SJSA1 (cell line): ENCODE measurements at places on chromosomes 11 and 22. TPM values are rescaled to one million over a fixed set of nuclear protein-coding genes. Genes with fewer than 3 reads are reported as not detected.

Gene ARHGAP8
- total RNA-seq, result not detected in 2 replicates

Gene MYRF
- total RNA-seq, result 1.4 and 3.1 TPM in 2 replicates

DNA sequence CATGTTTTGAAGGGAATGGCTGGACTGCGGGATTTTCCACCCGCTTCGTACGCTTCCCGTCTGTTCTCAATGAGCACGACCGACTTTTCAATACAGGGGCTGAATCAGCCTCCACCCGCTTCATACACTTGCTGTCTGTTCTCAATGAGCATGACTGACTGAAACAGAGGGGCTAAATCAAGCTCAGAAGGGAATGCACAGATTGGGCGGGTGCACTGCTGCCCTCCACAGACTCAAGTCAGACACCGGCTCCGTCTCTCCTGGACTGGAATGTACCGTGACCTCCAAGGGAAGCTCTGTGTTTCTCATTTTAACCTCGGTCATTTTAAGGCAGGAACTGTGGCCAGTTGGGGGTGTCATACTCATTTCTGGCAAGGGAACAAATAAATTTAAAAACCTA, 48.5 kb downstream of the BRD1 start:
- H3K36me3 ChIP-seq, result peaks cover 65% of the 10 kb centered on the region
- no peak overlapping the region for H3K27ac ChIP-seq
- DNase-seq, result no peak
- H3K4me3 ChIP-seq, result no peak overlapping the region
- H3K4me1 ChIP-seq, result no peaks in the 10 kb centered on the region

GRCh38 chr11:114258696-114259095, 37.5 kb upstream of the NNMT start:
- no peaks in the 10 kb centered on the region for H3K4me1 ChIP-seq
- H3K36me3 ChIP-seq, result no peaks in the 10 kb centered on the region
- no peak overlapping the region for H3K27ac ChIP-seq
- H3K4me3 ChIP-seq, result no peak overlapping the region
- DNase-seq, result no peak

DNA sequence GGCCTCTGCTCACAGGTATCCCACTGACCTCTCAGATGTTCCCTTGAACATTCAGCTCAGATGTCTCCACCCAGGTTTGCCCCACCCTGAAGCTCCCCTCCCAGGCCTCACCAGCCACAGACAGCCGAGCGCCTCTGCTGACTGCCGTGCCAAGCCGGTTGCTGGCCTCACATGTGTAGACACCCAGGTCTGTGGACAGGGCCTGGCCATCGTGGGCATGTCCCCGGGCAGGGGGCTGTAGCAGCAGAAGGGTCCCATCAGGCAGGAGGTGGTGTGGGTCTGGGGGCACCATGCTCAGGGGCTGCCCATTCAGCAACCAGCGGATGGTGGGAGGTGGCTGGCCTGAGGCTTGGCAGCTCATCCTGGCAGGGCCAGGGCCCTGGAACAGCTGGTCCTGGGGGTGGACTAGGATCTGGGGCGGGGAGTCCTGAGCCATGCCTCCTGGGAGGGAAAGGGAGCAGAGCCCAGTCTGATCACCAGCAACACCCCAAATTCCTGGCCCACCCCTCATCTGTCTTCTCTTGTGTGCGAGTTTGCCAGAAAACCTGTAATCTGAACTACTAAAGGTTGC, 759 bp downstream of the ROBO4 start:
- H3K4me1 ChIP-seq, result peaks cover 56% of the 10 kb centered on the region
- no peaks in the 10 kb centered on the region for H3K36me3 ChIP-seq
- peak overlapping the region; percentile 57 for H3K27ac ChIP-seq
- no peak overlapping the region for H3K4me3 ChIP-seq

DNA sequence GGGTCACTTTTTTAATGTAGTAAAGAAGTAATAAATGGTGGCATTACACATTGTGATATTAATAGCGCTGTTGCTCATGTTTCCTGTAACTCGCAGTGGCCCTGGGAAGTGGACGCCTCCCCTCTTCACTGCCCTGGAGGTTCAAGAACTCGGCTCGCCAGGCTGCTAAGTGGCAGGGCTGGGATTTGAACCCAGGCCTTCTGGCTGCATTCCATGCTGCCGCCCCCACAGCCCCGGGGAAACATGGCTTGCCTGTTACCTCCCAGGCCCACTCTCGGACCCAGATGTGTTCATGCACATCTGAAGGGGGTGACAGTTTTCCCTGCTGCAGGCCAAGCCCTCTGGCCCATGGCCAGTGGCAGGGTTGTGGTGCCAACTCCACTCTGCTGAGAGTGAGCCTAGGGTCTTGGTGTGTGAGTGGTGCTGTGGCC, 25.0 kb upstream of the MGAT3 start:
- peaks cover 50% of the 10 kb centered on the region for H3K36me3 ChIP-seq
- H3K4me3 ChIP-seq, result no peak overlapping the region
- H3K4me1 ChIP-seq, result no peaks in the 10 kb centered on the region
- no peaks in the 10 kb centered on the region for H3K27me3 ChIP-seq
- DNase-seq, result no peak
- H3K27ac ChIP-seq, result no peak overlapping the region

DNA sequence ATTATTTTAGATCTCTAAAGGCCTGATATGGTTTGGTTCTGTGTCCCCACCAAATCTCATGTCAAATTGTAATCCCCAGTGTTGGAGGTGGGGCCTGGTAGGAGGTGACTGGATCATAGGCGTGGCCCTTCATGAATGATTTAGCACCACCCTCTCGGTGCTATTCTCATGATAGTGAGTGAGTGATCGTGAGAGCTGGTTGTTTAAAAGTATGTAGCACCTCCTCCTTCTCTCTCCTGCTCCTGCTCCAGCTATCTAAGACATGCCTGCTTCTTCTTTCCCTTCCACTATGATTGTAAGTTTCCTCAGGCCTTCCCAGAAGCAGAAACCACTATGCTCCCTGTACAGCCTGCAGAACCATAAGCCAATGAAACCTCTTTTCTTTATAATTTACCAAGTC, 114.1 kb downstream of the SERGEF start:
- no peak for DNase-seq
- no peak overlapping the region for H3K4me3 ChIP-seq
- H3K27ac ChIP-seq, result no peak overlapping the region
- no peaks in the 10 kb centered on the region for H3K27me3 ChIP-seq

- peaks cover 14% of the 10 kb centered on the region for H3K4me1 ChIP-seq
- DNase-seq, result peak; percentile 80
- H3K27me3 ChIP-seq, result no peaks in the 10 kb centered on the region
- peaks cover 18% of the 10 kb centered on the region for H3K36me3 ChIP-seq
- H3K27ac ChIP-seq, result peak overlapping the region; percentile 86
These were observed 878 bp downstream of the RRAS2 start for GRCh38 chr11:14357881-14358728.

DNA sequence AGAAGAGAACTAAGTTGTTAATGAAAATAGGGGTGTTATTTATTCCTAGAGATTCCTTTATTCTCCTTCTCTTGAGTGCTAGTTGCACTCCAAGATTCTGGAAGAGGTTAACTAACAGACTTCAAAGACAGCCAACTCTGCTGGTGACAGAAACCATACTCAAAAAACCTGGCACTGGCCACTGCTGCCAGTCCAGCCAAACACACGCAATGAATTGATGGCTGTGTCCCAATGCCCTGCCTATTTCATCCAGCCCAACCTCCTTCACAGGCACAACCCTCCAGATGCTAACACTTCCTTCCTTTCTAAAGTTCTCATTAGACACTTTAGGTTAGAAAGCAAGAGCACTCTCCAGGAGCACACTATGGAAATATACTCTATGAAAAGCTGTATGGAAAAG, 150.8 kb upstream of the C11orf58 start:
- no peaks in the 10 kb centered on the region for H3K36me3 ChIP-seq
- H3K4me3 ChIP-seq, result no peak overlapping the region
- no peak for DNase-seq
- no peaks in the 10 kb centered on the region for H3K4me1 ChIP-seq
- no peak overlapping the region for H3K27ac ChIP-seq

- no peaks in the 10 kb centered on the region for H3K4me1 ChIP-seq
- H3K36me3 ChIP-seq, result no peaks in the 10 kb centered on the region
- no peak overlapping the region for H3K27ac ChIP-seq
These were observed 9.9 kb upstream of the RASD2 start for GRCh38 chr22:35530700-35531099.
